ENCODE measurements at places on chromosomes 5 and 9. TPM values are rescaled to one million over a fixed set of nuclear protein-coding genes. Genes with fewer than 3 reads are reported as not detected.
A peak's percentile ranks its signal among the peaks of the same experiment; 100 is the strongest.

GRCh38 chr9:99811598-99812383 is 9.9 kb upstream of the NR4A3 start:
- H3K4me3 ChIP-seq: no peak overlapping the region
- no peaks in the 10 kb centered on the region for H3K36me3 ChIP-seq
- DNase-seq: no peak
- no peaks in the 10 kb centered on the region for H3K27me3 ChIP-seq
- no peaks in the 10 kb centered on the region for H3K4me1 ChIP-seq
- H3K27ac ChIP-seq: no peak overlapping the region

FAM169A gene
- 1.1 TPM for total RNA-seq

DNA sequence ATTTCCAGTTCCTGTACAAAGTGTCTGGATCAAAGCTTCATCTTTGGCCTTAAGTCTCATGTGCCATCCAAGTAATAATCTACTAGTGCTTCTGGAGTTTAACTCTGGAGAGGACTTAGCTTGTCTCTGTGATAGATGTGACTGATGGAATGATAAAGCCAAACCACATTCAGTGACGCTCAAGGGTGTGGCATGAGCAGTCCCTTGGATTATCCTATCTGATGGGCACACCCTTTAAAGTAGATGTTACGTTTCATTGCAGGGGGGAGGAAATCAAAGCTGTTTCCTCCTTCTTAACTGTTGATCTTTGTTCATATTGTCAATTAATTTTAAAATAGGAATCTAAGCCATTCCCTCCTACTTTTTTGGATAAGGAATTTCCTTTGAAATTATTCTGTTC is 8.5 kb upstream of the EGFLAM start:
- H3K27me3 ChIP-seq: peaks cover 19% of the 10 kb centered on the region
- DNase-seq: no peak
- no peaks in the 10 kb centered on the region for H3K36me3 ChIP-seq

GRCh38 chr9:14314424-14314928 is 535 bp upstream of the NFIB start:
- DNase-seq: peak; percentile 77
- peak overlapping the region; percentile 93 for H3K27ac ChIP-seq
- peak overlapping the region; percentile 71 for H3K4me3 ChIP-seq
- no peaks in the 10 kb centered on the region for H3K36me3 ChIP-seq
- H3K27me3 ChIP-seq: no peaks in the 10 kb centered on the region

DNA sequence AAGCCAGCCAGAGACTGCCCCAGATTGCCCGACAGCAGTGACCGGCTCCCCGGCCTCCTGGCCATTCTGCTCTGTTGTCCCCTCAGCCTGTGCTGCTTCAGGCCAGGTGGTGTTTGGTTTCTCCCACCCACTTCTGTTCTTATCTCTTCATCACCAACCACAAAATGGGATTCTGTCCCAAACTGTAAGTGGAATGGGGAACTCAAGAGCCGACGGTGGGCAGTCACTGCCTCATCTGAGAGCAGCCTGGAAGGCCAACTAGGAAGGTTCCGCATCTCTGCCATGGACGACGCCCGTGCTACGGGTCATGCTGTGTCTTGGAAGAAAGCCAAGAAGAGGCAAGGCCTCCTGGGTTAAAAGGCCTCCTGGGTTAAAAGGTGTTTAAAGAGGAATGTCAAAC is 219.0 kb upstream of the PIK3R1 start:
- H3K27ac ChIP-seq: no peak overlapping the region
- no peaks in the 10 kb centered on the region for H3K27me3 ChIP-seq
- no peaks in the 10 kb centered on the region for H3K36me3 ChIP-seq
- no peak overlapping the region for H3K4me3 ChIP-seq
- H3K4me1 ChIP-seq: peaks cover 6% of the 10 kb centered on the region

CDX1 gene
- not detected for total RNA-seq

- H3K27me3 ChIP-seq: no peaks in the 10 kb centered on the region
- H3K36me3 ChIP-seq: no peaks in the 10 kb centered on the region
- no peak overlapping the region for H3K4me3 ChIP-seq
These were observed 9.8 kb downstream of the CEL start for GRCh38 chr9:133071484-133072150.

- peaks cover 53% of the 10 kb centered on the region for H3K4me1 ChIP-seq
- H3K4me3 ChIP-seq: no peak overlapping the region
- H3K27me3 ChIP-seq: no peaks in the 10 kb centered on the region
These were observed 7.5 kb downstream of the NDFIP1 start for GRCh38 chr5:142115937-142116614.

DNA sequence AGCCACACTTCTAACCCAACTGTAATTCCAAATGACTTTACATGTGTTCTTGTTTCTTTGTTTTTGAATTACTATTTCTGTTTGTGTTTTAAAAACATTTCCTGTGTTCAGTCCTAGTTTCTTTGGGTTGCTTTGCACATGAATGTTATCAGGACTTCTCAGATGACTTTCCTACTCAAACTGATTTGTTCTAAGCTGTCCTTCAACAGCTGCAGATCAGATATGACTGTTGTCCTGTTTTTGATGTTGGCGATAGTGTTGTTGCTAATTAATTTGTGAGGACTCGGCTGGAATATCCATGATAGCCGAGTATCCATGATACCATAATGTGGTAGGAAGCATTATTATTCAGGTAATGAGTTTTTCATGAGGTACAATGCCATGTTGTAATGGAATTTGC is 98.6 kb downstream of the CHSY3 start:
- H3K36me3 ChIP-seq: no peaks in the 10 kb centered on the region
- DNase-seq: no peak
- no peaks in the 10 kb centered on the region for H3K27me3 ChIP-seq
- no peaks in the 10 kb centered on the region for H3K4me1 ChIP-seq
- H3K27ac ChIP-seq: no peak overlapping the region

TESK1 gene
- total RNA-seq: 44.0 TPM
